Activated gamma-delta T cell treated with Interleukin-2 at 50 U/mL for 16 hours (primary cell): ENCODE measurements at places on chromosomes 1 and 21.

GRCh38 chr1:74526708-74527107 lies 14.3 kb upstream of the LRRC53 start:
- DNase-seq, result no peak

- DNase-seq, result no peak
Measured at GRCh38 chr1:110616587-110616986, 10.4 kb upstream of the KCNA2 start.

- peak; percentile 57 for DNase-seq
Measured at GRCh38 chr1:41416552-41417334, 55.5 kb downstream of the FOXO6 start.

GRCh38 chr1:60841116-60842046 lies 241.0 kb upstream of the NFIA start:
- DNase-seq, result no peak

- DNase-seq, result no peak
Measured at GRCh38 chr1:55210990-55211801, 4.0 kb downstream of the USP24 start.

GRCh38 chr1:181155339-181155738 lies 66.8 kb downstream of the IER5 start:
- no peak for DNase-seq

GRCh38 chr1:21247892-21248715 lies 42.2 kb downstream of the ECE1 start:
- no peak for DNase-seq

DNA sequence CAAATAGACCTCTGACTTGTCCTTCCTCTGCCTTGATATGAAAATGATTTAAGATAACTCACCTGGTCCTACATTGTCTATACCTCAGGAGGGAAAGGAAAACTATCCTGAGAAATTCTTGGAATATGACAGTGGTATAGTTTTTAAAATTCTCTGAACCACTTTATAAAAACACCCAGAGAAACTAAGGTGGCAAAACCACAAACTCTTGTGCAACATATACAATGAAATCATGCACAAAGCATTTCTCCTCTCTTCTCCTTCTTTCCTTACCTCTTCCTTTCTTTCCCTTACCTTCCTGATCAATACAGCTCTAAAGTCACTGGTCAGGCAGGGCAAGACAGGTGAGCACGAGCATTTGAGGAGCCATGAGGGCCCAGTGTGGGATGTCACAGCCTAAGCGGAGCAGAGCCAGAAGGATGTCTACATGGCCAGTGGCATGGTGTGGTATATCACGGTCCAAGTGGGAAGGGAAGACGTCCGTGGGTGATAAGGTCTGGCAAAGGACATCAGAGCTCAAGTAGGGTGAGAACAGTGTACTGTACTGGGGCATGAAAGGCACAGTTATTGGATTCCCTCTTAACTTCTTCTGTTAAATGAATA lies 543.3 kb downstream of the DPYD start:
- no peak for DNase-seq

DNA sequence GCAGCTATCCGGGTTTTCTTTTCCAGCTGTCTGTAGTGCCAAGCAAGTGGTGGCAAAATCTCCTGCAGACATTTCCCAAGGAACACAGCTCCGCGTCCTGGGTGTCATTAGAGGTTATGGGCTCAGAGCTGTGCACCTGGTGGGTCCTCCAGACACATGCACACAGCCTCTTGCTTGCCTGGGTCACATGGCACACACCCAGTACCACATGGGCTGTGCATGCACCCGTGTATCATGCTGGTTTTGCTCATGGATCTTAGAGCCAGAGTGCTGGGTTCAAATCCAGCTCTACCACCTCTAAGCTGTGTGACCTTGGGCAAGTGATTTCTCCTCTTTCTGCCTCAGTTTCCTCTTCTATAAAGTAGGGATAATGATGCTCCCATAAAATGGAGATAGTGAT lies 61.7 kb downstream of the ALPL start:
- no peak for DNase-seq

GRCh38 chr1:71154429-71154828 lies 73.6 kb upstream of the ZRANB2 start:
- no peak for DNase-seq

DNA sequence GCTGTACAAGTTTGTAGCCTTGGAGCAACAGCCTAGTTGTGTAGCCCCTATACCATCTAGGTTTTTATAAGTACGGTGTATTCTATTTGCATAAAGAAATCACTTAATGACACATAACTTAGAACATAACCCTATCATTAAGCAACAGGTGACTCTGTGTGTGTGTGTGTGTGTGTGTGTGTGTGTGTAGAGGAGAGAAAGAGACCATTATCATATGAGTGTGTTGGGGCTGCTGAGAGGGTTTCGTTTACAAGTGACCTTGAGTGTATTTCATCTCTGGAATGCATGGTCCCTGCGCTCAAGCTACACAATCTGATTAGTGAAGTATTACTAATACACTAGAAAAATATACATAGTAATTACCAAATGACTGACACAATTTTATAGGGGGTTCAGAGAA lies 115.1 kb downstream of the RABGAP1L start:
- no peak for DNase-seq

GRCh38 chr1:109759513-109760334 lies 4.0 kb downstream of the EPS8L3 start:
- no peak for DNase-seq

DNA sequence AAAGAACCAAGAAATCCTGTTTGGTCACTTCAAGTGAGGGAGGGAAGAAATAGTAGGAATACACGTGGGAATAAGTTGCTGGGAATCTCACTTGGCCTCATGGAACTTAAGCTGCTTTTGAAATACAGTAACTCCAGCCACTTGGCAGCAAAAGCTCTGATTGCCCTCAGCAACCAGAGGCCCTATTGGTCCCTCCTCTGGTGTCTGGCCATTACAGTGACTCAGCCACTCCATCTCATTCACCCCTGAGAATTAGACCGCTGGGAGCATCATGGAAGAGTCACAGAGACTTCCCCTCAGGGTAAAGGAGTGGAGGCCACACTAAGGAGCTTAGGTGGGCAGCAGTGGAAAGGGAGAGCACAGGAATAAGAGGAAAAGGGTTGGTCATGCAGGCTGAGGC lies 99.6 kb downstream of the ELAVL4 start:
- no peak for DNase-seq

- DNase-seq, result no peak
Measured at GRCh38 chr1:204447736-204448135, 36.1 kb upstream of the PPP1R15B start.

DNA sequence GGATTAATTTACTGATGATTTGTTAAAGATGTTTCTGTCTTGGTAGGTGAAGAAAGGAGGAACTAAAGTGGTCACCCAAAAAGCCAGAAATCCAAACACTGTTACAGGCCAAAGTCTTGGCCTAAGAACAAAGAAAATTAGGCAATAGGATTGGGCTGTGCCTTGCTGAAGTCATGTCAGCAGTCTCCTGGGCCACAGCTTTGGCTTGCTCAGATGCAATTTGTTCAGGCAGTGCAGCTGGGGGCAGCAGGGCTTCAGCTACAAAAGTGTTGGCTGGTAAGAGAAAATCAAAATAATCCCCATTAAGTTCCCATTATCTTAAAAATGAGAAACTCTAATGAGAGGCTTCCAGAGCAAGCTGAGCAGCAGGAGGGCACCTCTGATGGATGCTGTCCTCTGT lies 14.0 kb upstream of the RAP1A start:
- no peak for DNase-seq

- peak; percentile 85 for DNase-seq
Measured at GRCh38 chr1:9110669-9111356, 18.1 kb downstream of the GPR157 start.

GRCh38 chr1:97820470-97821188 lies 100.2 kb downstream of the DPYD start:
- DNase-seq, result no peak

GRCh38 chr1:43031316-43032203 lies 72.9 kb upstream of the SLC2A1 start:
- DNase-seq, result no peak

- no peak for DNase-seq
Measured at GRCh38 chr21:37412603-37413360, 46.2 kb downstream of the DYRK1A start.

- no peak for DNase-seq
Measured at GRCh38 chr1:245085508-245086095, 69.2 kb upstream of the KIF26B start.

- no peak for DNase-seq
Measured at GRCh38 chr1:99771513-99771918, 5.1 kb upstream of the FRRS1 start.

GRCh38 chr21:28252928-28253327 lies 739.7 kb downstream of the LTN1 start:
- no peak for DNase-seq

DNA sequence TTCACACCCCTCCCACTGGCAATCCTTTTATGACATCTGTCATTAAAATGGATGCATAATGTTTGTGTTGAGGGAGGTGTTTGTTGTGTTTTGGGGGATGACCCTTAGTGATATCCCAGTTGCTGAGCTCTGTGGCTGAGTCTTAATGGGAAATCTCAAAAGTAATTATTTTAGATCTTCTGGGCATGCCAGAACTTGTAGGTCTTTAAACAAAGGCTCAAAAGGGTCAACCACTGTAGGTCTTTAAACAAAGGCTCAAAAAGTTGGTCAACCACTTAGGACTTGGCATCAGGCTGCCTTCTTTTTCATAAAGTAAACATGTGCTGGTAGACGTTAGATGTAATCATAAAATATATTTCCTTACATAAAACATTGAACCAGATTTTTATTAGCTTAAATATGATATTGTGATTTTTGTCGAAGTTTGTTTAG lies 78.0 kb downstream of the CDC14A start:
- DNase-seq, result no peak

DNA sequence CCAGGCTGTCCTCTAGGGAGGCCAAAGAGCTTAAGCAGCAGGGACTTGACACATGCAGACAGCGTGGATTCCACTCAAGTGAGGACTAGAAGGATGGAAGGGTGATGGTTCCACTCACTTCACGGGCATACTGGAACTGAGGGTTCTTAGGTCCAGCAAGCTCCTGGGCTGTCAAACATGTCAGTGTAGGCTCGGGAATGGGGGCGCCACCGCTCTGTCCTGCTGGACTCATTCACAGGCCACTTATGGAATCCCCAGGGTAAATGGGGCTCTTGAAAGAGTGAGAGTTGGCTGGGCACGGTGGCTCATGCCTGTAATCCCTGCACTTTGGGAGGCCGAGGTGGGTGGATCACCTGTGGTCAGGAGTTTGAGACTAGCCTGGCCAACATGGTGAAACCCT lies 27.7 kb upstream of the CSF3R start:
- no peak for DNase-seq

DNA sequence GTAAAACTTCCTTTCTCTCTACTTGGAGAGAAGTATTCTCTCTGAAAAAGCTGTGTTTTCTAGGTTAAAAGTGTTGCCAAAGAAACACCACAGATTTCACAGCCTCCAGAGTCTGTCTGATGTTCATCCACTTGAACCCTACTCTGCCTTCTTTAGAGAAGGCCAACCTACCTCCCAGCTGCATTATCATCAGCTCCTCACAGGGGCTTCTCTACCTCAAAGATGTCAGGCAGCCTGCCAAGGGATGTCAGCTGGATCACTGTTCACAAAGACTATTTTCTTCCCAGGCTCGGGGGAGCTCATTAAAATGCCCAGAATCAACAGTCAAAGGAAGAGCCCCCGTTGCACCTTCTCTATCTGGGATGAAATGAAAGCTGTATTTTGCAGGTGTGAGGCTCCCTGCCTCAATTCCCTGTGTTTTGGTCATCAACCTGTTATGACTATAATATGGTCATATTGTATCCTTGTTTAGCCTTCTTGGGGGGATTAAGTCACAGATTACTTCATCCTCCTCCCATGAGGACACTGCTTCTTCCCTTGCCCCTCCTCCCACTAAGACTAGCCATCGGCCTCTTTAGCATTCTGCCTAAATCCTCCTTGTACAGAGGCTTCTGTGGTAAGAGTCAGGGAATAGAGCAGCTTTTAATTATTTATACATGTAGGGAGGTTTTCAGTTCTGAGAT lies 25.7 kb downstream of the ANGPTL7 start:
- no peak for DNase-seq

- peak; percentile 41 for DNase-seq
Measured at GRCh38 chr1:110210604-110211495, 736 bp downstream of the KCNC4 start.

- DNase-seq, result no peak
Measured at GRCh38 chr1:33119532-33120217, 38.7 kb downstream of the AZIN2 start.

DNA sequence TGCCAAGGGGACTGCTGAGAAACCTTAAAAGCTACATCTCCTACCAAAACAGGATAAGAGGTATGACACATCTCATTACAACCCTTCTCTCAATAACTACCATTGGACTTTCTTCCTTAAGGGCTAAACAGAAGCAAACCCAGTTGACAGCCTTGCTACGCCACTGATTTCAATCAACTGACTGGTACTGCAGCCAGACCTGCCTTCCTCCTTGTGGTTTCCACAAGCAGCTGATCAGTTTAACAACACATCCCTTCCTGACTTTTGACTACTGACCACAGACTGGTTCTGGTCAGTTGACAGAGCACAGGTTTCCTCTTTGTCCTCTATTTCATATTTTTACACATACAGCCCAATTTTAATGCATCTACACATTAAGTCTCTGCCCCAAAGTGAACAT lies 108.8 kb downstream of the ADAMTS1 start:
- DNase-seq, result no peak

GRCh38 chr21:33033094-33033951 lies 7.6 kb downstream of the OLIG2 start:
- no peak for DNase-seq

- DNase-seq, result no peak
Measured at GRCh38 chr1:208432346-208432745, 188.2 kb upstream of the PLXNA2 start.

GRCh38 chr21:35990609-35991008 lies 69.7 kb downstream of the SETD4 start:
- no peak for DNase-seq

- DNase-seq, result no peak
Measured at GRCh38 chr1:205118752-205119151, 3.0 kb downstream of the RBBP5 start.

DNA sequence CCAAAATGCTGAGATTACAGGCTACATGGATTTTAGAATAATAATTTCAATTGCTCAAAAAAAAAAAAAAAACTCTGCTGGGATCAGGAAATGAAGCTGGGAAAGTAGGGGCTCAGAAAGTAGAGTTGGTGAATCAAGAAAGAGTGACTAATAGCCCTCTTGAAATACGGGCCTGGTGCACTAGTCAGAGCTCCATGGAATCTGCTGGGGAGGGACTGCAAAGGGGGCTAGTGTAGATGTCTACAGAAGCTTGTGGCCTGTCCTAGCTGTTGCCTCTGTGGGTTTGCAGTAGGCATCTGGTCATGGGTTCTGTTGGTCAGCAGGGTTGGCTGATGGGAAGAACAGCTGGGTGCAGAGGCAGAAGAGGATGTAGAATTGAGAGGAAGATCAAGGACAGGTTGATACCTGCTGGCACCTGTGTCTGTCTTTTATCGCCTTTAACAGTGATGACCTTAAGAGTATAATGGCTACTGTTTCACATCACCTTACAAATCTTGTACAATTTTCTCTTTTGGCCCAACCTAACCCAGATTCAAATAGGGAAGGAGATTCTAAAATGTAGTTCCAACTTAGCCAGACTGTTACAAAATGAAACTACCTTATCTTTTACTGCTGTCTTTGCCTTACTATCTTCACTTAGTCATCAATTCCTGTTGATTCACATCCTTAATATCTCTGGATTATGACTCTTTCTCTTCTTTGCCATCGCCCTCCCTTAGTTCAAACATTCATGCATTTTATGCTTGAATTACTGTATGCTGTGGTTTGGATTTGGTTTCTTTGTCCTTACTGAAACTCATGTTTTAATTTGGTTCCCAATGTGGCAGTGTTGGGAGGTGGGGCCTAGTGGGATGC lies 126.2 kb downstream of the GIPC2 start:
- DNase-seq, result no peak

- DNase-seq, result no peak
Measured at GRCh38 chr21:36881228-36881627, 85.2 kb downstream of the HLCS start.

- no peak for DNase-seq
Measured at GRCh38 chr1:203038217-203038741, 12.0 kb downstream of the PPFIA4 start.
